Subcutaneous adipose tissue (tissue), 4 donors: ENCODE measurements at places on chromosomes 4 and X. TPM values are rescaled to one million over a fixed set of nuclear protein-coding genes. Genes with fewer than 3 reads are reported as not detected.

Gene SRD5A3
- total RNA-seq = 14.5 TPM

Gene NDST3
- total RNA-seq = not detected

Gene ATP5ME
- 129 TPM for total RNA-seq

Gene GRXCR1
- not detected for total RNA-seq

Gene AMOT
- total RNA-seq = 26.0 TPM

Gene PRSS12
- total RNA-seq = 0.17 TPM

Gene DCHS2
- not detected for total RNA-seq

Gene SYTL5
- total RNA-seq = 0.33 TPM
